T-helper 2 cell treated with Interferon-gamma antibody and Interleukin-4, amounts not matched to agents 5 μg/mL and 100 μg/mL, for 36 hours (primary cell): ENCODE measurements at places on chromosomes 7 and 10.

GRCh38 chr7:112331492-112331891, 118.8 kb upstream of the IFRD1 start:
- DNase-seq = no peak

- DNase-seq = no peak
Observed at GRCh38 chr7:120724448-120724847, 133.5 kb downstream of the TSPAN12 start.

DNA sequence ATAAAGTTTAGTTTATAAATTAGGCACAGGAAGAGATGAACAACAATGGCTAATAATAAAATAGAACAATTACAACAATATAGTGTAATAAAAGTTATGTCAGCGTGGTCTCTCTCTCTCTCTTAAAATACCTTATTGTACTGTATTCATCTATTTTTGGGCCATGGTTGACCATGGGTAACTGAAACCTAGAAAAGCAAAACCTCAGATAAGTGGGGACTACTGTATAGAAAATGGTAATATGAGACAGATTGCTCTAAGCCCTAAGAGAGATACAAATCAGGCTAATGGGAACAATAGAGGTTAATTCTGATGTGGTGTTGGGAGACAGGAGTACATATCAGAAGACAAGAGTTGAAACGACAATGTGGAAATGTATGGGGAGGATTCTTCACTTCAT, 86.2 kb downstream of the ZNF365 start:
- DNase-seq = no peak

DNA sequence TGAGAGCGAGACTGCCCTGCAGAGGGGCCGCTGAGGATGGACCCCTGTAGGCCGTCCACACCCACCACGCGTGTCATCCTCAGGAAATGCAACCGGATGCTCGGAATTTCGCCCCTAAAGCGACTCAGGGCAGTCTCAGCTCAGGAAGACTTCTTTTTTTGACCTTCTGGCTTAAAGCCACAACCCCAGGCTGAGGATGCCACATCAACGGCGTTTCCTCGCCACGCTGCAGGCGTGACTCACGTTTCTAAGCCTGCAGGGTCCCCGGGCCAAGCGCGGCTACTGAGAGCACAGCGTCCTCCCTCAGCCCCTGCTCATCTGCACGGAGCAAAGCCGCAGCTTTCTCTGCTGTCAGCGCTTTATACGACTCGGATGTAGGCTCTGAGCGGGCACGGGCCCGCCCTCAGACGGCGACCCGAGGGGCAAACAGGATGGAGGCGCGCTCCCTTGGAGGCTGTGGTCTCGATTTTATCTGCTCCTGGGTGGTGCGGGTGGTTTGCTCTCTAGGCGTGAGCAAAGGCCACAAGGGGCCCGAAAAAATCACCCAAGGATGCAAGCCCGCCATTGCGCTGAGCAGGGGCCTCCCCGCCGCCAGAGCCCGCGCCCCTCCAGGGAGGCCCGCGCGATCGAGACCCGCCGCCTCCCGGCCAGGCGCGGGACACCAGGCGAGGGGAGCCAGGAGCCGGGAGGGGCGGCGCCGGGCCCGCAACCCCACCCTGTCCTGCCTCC, 726 bp upstream of the INSIG1 start:
- peak; percentile 92 for DNase-seq

DNA sequence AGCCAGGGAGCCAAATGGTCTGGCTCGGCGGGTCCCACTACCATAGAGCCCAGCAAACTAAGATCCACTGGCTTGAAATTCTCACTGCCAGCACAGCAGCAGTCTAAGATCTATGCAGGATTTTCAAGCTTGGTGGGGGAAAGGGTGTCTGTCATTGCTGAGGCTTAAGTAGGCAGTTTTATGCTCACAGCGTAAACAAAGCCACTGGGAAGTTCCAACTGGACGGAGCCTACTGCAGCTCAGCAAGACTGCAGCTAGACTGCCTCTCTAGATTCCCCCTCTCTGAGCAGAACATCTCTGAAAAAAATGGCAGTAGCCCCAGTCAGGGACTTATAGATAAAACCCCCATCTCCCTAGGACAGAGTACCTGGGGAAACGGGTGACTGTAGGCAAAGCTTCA, 277.6 kb upstream of the PHF14 start:
- no peak for DNase-seq

DNA sequence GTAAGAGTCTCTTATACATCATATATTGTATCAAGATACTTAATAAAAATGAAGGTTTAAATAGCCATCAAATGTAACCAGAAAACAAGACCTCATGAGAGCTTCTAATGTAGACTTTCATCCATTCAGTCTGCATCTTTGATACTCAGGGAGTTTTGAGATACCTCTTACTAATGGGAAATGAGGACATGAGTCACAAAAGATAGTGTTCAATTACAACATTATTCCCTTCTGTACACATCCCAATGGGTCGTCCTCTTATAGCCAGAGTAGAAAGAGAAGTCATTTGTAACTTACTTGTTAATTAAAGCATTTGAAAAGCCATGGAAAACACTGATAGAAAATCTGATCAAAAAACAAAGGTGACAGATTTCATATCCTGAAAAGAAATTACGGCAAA, 19.4 kb downstream of the SHTN1 start:
- no peak for DNase-seq

GRCh38 chr7:91953618-91954017, 13.0 kb downstream of the AKAP9 start:
- DNase-seq = no peak

- DNase-seq = no peak
Observed at GRCh38 chr7:155709453-155709852, 65.0 kb downstream of the RBM33 start.

DNA sequence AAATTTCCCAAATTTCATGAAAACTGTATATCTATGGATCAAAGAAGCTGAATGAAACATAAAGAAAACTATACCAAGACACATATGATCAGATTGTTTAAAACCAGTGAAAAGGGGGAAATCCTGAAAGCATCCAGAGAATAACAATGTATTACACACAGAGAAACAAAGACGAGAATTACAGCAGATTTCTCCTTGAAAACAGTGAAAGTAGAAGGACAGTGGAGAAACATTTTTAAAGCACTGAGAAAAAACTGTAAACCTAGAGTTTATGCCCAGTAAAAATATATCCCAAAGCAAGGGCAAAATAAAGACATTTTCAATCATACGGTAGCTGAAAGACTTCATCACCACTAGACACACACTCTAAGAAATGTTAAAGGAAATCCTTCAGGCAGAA, 121.0 kb downstream of the DPY19L1 start:
- DNase-seq = no peak

GRCh38 chr7:96287132-96287531, 34.8 kb downstream of the SLC25A13 start:
- DNase-seq = no peak

- no peak for DNase-seq
Observed at GRCh38 chr7:46029111-46029704, 108.1 kb upstream of the IGFBP3 start.

DNA sequence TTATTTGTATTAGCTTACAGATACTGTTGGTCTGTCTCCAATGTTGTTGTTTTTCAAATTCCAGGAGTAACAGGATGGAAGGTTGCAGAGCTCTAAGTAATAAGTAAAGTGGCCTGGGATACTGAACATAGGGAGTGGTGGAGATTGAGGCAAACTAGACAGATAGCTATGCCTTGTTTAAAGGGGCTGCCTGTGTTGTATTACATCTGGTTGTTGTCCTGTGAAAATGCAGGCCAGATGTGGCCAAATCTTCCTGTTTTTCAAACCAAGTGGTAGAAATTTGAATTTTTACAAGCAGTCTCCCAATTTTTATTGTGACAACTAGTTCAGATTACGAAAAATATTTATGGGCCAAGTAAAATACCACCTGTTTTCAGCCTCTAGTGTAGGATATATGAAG, 33.5 kb downstream of the BICC1 start:
- DNase-seq = no peak

DNA sequence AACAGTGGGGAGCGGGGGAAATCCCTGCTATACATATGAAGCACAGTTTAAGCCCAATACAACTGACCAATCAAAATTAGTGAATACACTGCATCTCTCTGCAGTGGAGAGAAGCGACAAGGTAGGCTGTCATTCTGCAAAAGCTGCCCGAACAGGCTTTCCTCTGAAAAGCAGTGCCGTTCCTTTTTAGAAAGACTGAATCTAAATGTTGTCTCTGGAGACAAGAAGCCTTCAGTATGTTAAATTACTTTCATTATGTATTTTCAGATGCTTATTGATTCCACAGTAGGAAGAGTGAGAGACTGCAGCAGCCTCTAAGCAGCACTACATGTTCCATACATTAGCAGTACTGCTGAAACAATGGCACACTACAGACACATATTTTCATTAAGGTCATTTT, at the start of gene GPR22:
Gene GPR22, plus strand, starts transcription at position 129 of the 400 bp plus-strand sequence. CDS start 4,004 bp downstream, outside the sequence.
- DNase-seq = no peak

GRCh38 chr10:84654671-84655070, 326.3 kb downstream of the CCSER2 start:
- no peak for DNase-seq

- DNase-seq = no peak
Observed at GRCh38 chr7:77416621-77417371, 647 bp upstream of the GSAP start.

GRCh38 chr10:98815039-98815885, 368.5 kb upstream of the HPS1 start:
- no peak for DNase-seq

DNA sequence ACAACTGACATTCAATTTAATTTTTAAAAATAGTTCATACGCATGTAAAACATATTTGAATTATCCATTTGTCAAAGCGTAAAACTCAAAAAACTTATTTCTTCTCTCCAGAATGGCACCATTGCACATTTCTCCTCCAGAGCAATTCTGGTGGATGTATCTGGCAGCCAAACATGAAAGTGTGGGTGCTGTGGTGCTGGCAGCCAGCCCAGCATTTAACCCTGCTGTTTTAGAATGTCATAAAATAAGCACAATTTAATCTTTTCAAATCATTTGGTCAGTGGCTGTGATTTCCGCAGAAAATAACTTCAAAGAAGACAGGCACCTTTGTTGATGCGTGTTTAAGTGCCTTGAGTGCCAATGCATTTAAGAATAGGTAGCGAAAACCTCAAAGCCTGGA, 302.7 kb upstream of the MEOX2 start:
- DNase-seq = no peak

DNA sequence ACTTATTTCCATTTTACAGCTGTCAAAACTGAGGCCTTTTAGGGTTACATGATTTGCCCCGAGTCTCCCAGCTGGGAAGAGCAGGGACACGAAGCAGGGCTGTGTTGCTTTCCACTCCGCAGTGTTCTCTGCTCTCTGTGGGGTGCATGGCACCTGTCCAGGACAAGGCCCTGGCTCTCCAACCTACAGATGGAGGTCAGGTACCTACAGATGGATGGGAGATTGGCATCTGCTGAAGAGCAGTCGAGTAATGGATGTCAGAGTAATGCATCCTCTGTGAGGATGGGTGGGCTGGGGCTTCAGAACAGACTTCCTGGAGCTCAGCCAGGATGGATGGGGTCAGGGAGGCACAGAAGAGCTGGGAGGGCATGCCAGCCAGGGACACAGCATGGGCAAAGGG, 85.0 kb downstream of the EMX2 start:
- DNase-seq = no peak

DNA sequence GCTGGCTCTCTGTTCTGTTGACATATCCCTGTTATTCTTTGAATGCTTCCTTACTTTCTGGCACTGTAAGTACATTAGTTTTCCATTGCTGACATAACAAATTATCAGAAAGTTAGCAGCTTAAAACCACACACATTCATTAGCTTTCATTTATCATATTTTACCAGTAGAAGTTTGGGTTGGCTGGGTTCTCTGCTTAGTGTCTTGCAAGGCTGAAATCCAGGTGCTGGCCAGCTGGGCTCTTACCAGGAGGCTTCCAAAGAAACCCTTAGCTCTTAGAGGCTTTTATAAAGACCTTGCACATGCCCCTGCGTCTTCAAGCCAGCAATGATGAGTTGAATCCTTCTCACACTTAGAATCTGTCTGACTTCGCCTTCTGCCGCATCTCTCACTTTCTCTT, 160.6 kb downstream of the MLLT10 start:
- no peak for DNase-seq
